ENCODE measurements at places on chromosomes 11 and 22.

DNA sequence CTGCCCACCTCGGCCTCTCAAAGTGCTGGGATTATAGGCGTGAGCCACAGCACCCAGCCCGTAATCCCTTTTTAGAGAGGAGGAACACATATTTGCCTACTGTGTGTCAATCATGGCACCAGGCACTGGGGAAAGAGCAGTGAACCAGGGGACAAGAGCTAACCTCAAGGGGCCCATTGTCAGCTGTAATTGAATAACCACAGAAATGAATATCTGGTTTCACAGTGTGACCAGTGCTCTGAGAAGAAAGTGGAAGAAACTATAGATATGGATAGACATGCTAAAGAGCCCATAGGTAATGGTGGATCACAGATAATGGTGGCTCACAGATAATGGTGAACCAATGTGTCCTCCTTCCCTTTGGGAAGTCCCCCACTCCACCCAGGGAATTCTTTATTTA lies 8.6 kb upstream of the KCTD14 start:
- DNase-seq = no peak

- peak; percentile 59 for DNase-seq
These were observed 2.9 kb upstream of the CYP2R1 start for GRCh38 chr11:14894657-14895598.

DNA sequence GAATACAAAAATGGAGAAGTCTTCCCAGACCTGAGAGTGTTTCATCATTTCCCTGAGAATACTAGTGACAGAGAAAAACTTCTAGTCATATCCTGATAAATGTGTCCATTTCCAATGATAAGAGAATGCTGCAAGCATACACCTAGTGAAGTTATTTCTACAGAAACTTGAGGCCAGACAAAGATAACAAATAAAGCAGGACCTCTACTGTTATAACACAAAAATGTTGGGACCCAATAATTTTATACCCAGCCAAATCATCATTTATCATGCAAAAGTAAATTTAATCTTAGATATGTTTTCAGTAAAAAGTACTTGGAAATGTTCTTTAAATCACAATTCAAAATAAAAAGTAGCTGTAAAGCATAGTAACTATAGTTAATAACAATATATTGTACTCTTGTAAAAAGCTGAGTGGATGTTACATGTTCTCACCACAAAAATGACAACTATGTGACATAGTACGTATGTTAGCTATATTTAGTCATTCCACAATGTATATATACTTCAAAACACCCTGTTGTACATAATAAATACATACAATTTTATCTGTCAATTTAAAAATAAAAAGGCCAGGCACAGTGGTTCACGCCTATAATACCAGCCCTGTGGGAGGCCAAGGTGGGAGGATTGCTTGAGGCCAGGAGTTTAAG lies 12.6 kb downstream of the RRAS2 start:
- no peak for DNase-seq

- no peak for DNase-seq
These were observed 19.3 kb upstream of the MRGPRX2 start for GRCh38 chr11:19079643-19080440.

DNA sequence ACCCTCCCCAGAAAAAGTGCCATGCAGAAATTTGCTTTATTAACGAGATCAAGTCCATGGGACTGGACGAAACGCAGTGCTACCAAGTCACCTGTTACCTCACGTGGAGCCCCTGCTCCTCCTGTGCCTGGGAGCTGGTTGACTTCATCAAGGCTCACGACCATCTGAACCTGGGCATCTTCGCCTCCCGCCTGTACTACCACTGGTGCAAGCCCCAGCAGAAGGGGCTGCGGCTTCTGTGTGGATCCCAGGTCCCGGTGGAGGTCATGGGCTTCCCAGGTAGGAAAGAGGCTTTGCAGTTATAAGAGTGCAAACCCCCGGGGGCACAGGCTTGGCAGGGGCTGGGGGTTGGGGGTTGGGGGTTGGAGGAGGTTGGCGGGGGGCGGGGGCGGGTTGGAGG lies 4.2 kb downstream of the APOBEC3H start:
- DNase-seq = no peak

GRCh38 chr11:92140021-92140420 lies 84.6 kb upstream of the FAT3 start:
- no peak for DNase-seq

DNA sequence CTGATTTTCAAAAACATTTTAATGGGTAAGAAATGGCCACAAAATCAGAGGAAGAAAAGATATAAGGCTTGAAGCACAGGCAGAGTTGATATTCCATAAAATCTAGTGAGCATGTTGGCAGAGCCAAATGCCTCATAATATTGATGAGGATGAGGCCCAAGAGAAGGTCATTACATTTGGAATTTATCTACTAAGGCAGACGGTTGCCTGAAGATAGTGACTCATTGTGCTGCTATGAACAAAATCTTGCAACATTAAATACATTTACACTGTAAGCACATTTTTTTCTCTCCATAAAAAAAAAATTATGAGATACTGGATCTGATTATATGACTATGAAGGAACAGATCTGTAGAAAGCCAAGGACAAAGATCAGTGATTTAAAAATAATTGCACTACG lies 881.4 kb upstream of the CHORDC1 start:
- DNase-seq = no peak

DNA sequence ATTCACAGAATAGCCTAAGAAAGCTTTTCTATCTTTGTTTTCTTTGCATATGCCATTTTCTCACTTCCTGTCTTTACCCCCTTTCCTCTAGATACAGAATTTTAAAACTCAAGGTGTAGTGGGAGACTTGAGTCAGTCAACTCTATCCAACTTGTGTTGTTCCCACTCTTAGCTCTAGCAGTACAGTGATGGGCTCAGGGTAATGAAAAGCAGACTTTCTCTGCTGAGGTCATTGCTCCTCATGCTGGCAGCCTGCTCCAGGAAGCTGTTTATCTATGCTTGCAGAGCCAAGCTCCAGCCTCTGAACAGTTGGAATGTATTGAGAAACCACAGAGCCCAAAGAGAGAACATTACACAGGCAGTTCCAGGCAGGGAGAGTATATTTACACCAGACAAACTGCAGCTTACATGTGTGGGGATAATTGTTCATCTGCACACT lies 68.1 kb downstream of the CSTPP1 start:
- DNase-seq = peak; percentile 69

DNA sequence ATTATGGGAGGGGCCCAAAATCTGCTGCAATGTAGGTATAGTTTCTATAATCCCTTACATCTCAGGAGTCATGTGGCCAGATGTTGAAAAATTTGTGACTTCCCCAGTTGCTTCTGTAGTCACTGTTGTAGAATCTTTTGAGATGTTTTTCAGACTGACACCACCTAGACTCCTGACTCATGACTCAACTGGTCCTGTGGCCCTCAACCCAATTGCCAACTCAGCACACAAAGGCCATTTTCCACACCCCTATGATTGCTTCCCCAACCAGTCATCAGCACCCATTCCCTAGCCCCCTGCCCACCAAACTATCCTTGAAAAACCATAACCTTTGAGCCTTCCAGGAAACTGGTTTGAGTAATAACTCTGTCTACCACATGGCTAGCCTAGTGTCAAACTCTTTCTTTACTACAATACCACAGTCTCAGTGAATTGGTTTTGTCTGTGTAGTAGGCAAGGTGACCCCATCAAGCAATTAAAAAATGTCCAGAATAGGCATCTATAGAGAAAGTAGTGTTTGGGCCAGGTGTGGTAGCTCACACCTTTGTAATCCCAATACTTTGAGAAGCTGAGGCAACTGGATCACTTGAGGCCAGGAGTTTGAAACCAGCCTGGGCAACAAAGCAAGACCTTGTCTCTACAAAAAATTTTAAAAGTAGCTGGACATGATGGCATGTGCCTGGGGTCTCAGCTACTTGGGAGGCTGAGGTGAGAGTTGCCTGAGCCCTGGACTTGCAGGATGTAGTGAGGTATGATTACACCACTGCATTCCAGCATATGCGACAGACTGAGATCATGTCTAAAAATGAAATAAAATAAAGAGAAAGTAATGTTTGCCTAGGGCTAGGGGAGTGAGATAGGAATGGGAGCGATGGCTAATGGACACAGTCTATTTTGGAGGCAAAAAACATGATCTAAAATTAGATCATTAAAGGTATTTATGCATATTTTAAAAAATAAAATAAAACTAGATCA lies 24.1 kb upstream of the FEZ1 start:
- DNase-seq = no peak

GRCh38 chr11:1791912-1792311 lies 28.2 kb upstream of the CTSD start:
- DNase-seq = no peak

- DNase-seq = no peak
These were observed 101.7 kb downstream of the CWC15 start for GRCh38 chr11:94871491-94872185.

DNA sequence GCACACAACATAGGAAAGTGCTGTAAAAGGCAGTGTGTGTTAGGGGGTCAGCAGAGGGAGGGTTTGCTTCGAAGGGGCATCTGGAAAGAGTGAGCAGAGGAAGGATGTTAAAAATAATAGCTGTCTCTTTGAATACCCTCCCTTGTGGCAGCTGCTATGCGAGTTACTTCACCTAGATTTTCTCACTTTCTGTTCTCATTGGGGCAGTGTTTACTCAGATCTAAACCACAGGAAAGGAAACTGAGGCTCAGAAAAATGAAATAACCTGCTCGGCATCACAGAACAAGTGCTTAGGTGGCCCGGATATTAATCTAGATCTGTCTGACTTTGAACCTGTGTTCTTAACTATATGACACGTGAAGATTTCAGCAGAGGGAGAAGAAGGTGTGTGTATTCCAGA lies 125.3 kb downstream of the C11orf91 start:
- DNase-seq = no peak

GRCh38 chr11:44992774-44993173 lies 42.1 kb upstream of the TP53I11 start:
- no peak for DNase-seq

- no peak for DNase-seq
These were observed 21.5 kb downstream of the C11orf58 start for GRCh38 chr11:16759857-16760508.

GRCh38 chr11:107801641-107802040 lies 56.9 kb downstream of the SLC35F2 start:
- DNase-seq = no peak

DNA sequence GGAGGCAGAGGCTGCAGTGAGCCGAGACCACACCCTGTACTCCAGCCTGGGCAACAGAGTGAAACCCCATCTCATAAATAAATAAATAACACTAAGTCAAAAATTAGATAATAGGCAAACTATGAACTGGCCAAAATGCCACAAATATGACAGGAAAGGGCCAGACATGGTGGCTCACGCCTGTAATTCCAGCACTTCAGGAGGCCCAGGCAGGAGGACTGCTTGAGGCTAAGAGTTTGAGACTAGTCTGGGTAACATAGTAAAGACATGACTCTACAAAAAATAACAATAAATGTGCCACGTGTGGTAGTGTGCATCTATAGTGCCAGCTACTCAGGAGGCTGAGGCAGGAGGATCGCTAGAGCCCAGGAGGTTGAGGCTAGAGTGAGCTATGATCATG lies 19.9 kb downstream of the SEC14L6 start:
- DNase-seq = no peak

GRCh38 chr11:21814169-21814568 lies 378.7 kb upstream of the ANO5 start:
- no peak for DNase-seq

GRCh38 chr11:89015614-89016013 lies 50.2 kb downstream of the GRM5 start:
- no peak for DNase-seq

DNA sequence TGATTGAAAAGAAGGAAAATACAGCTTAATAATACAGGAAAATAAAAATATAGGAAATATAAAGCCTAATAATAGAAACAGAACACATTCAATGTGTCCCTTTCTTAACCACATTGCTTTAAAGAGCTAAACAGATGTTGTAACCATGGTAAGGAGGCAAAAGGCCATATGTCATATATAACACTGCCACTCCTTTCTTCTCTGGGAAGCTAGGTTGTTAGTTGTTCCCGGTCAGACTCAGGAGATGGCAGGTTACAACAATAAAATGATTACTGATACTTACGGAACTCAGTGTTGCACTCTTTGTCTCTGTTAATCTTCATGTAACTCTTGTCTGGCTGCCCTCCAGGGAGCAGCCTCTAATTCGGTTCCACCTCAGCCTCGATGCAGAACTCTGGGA lies 134.7 kb upstream of the PGR start:
- DNase-seq = no peak

DNA sequence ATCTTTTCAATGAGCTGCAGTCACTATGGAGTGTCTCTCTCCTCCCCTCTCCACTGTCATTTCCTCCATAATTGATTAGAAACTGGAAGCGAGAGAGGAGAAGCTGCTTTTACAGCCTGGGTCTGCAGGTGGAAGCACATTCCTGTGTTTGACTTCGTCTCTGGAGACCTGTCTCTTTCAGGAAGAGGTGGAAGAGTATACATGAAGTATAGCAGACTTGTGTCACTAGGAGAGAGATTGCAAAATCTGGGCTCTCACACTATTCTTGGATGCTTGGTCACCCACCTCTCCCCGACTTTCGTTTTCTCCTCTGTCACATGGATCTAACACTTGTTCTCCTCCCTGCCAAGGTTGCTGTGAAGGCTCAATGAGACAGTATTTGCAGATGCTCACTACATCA lies 323.3 kb downstream of the NTM start:
- DNase-seq = no peak

GRCh38 chr22:37711490-37711889 lies 14.6 kb downstream of the TRIOBP start:
- DNase-seq = no peak

- no peak for DNase-seq
These were observed 1129.1 kb downstream of the DLG2 start for GRCh38 chr11:84497981-84498411.

- no peak for DNase-seq
These were observed 36.4 kb upstream of the PGR start for GRCh38 chr11:101166038-101166437.

- DNase-seq = no peak
These were observed 22.6 kb downstream of the DAGLA start for GRCh38 chr11:61702701-61703312.

DNA sequence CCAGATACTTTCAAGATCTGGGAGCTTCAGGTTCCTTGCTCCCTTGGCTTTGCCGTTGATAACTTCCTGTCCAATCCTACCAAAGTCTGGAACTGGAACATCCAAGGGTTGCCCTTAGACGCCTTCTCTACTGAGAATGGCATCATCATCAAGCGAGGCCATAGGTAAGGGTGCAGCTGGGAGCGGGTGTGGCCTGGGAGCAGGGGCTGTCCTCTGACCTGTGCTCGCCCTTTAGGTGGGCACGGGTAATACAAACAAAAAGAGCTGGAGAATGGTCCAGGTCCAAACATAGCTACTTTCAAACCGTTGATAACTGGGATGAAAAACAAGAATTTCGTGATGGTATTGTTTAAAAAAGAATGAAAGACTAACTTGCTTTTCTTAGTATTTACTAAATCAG lies 25.0 kb downstream of the CASP12 start:
- DNase-seq = no peak

GRCh38 chr11:29306527-29306926 lies 710.3 kb downstream of the KCNA4 start:
- DNase-seq = no peak

GRCh38 chr11:115256397-115257197 lies 247.6 kb downstream of the CADM1 start:
- no peak for DNase-seq

GRCh38 chr22:43320943-43321900 lies 21.9 kb downstream of the SCUBE1 start:
- DNase-seq = no peak

- DNase-seq = peak; percentile 33
These were observed 1.2 kb downstream of the DGCR2 start for GRCh38 chr22:19120829-19121630.

- DNase-seq = peak; percentile 78
These were observed at the start of gene WBP2NL for GRCh38 chr22:41998361-41999261. Gene WBP2NL, plus strand, starts transcription at chr22:41998788. Its CDS starts 31 bp downstream, at chr22:41998819.

All from heart left ventricle (tissue), 16 donors.